Fibroblast of the conjunctiva (primary cell): ENCODE measurements at places on chromosomes 5 and 9.
A peak's percentile ranks its signal among the peaks of the same experiment; 100 is the strongest.

GRCh38 chr9:16505199-16505598 lies 365.3 kb downstream of the BNC2 start:
- no peak for DNase-seq

DNA sequence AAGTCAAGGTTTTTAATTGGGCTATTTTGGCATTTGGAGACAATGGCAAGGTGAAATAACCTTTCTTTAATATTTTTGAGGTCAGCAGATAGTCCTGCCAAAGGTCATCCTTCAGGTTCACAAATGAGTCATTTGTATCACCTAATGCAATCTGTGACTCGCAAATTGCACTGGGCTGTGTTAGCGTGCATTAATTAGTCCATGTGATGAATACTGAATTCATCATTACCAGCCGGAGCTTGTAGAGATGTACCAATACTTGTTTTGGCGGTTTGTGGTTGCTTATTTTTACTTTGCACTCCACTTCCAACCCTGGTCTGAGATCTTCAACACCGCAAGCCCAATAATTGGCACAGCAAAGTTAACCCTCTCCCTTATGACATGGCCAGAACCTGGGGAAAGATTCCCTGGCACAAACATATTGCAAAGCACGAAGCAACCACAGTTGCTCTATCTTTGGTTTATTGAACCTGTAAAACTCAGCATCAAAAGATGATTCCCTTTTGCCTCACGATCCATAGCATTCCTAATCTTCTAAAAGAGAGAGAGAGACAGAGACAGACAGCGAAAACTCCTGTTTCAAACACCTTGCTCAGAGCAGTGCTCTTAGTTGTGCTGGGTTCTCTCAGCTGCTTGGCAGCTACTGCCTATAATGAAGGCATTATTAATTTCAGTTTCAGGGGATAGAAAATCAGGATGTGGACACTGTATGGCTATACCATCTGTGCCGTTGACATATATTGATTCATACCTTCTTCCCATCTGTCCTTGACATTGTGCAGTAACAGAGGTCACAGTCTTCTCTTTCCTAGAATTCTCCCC lies 178.1 kb downstream of the EBF1 start:
- no peak for DNase-seq

GRCh38 chr5:169341556-169341955 lies 40.6 kb upstream of the SLIT3 start:
- no peak for DNase-seq

- DNase-seq = no peak
Observed at GRCh38 chr9:34363619-34364351, 12.9 kb downstream of the MYORG start.

DNA sequence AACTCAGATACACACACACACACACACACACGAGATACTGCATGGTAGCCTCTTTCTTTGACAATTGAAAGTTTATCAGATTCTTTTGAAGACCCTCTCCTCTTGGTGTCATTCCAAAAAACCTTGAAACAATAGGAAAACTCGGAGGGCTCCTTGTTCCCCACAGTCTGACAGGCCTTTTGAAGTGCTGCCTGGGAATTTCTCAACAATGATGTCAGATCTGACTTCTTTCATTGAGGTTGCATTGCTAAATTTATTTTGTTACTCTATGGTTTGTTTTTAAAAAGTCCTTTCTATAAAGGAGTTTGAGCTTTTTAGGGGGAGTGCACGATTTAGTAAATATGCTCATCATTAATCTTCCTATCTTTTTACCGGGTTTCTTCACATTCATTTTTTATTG lies 583.9 kb downstream of the SEMA5A start:
- no peak for DNase-seq

DNA sequence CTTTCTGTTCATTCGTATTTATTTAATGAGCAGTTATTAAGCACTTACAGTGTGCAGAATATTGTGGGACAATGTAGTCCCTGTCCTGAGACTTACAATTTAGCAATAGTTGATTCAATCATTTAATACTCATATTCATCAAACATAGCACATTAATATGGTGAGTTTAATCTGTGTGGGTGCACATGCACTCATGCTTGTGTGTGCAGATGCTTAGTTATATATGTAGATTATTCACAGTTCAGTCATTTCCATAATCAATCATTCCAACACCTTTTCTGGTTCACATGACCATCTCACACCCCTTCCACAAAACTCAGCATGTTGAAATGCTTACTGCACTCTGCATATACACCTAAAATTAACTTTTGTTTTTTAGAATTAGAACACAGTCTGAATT lies 321.6 kb upstream of the RFX3 start:
- DNase-seq = no peak

DNA sequence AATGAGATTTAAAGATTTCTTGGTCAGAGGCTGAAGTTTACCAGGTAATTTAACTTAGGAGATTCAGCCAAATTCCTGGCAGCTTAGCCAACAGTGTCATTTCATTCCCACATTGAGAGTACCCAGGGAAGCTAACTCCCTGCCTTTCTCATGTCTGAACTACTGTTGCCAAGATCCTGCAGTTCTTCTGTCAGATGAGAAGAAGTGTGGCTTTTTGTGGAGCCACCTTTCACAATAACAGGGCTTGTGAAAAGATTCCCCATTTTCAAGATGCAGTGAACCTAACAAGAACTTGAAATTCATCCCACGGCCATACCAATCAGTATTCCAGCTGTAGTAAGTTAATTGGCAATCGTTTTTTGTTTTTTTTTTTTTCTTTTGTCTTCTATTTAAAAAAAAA lies 176.4 kb downstream of the XRCC4 start:
- DNase-seq = no peak

GRCh38 chr9:134971696-134972095 lies 54.0 kb upstream of the FCN1 start:
- DNase-seq = no peak

DNA sequence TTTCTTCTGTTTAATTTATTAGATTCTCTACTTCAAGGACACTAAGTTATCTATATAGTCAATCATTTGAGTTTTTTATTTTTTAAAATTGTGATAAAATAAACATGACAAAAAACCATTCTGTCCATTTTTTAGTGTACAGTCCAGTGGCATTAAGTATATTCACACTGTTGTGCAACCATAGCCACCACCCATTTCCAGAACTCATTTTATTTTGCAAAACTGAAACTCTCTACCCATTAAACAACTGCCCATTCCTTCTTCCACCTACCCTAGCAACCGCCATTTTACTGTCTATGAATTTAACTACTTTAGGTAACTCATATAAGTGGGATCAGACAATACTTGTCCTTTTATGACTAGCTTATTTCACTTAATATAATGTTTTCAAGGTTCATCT lies 275.6 kb downstream of the SH3GL2 start:
- no peak for DNase-seq

GRCh38 chr9:19232823-19233194 lies 2.3 kb downstream of the DENND4C start:
- peak; percentile 47 for DNase-seq

- DNase-seq = no peak
Observed at GRCh38 chr9:37332578-37332977, 89.9 kb upstream of the GRHPR start.

DNA sequence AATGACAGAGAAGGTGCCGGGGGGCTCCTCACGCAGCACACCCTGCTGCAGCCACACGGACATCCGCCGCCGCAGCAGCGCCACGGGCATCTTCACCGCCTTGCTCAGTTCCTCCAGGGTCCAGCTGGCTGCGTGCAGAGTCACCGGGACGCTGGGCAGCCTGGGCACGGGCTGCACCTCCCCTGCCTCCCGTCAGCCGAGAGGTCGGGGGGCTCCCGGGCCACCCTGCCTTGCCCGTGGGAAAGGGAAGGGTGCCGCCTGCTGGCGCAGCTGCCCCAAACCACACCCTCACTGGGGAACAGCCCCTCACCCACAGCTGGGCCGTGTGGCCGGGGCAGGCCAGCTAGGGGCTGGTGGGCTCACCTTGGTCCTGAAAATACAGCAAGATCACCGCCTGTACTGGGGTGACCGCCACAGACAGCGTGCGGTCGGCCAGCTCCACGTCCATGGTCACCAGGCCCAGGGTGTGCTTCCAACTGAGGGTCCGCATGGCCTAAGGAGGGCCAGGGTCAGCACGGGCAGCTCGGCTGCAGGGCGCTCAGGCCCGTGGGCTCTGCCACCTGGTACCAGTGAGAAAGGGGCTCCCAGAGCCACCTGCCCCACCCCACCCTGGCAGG lies 3.6 kb upstream of the TMEM210 start:
- DNase-seq = no peak

GRCh38 chr5:35365758-35366157 lies 135.5 kb upstream of the PRLR start:
- DNase-seq = no peak

DNA sequence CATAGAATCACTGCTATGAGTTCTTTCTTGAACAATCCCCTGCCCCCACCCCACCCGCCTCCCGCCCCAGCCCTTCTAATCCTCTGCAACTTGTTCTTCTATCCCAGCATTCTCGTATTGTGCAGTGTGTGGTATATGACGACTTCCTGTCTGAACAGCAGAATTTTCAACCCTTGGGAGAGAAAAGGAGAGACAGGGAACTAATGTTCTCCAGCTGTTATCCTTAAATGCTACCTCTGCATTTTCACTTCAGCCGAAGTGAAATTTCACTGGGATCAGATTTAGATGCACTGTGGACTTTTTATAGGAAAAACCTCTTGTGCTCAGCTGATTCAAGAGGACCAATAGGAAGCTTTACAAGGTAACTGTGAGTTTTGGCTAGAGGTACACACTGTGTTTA lies 2.2 kb downstream of the FBXL7 start:
- no peak for DNase-seq

DNA sequence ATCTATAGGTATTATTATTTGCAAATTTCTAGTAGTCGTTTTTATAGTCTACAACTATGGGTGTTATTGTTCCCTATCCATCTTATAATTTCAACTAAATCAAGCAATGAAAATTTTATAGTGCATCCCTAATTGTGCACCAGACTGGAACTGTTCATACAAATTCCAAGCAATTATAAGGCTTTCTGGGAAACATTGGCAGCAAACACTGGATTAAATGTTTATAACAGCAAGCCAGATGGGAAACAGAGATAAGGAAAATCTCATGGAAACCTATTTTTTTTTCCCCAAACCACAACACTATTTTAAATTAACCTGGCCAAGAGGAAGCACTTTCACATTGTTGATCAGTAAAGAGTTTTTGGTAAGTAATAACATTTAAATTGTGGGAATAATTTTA lies 524.3 kb downstream of the RASEF start:
- DNase-seq = no peak

DNA sequence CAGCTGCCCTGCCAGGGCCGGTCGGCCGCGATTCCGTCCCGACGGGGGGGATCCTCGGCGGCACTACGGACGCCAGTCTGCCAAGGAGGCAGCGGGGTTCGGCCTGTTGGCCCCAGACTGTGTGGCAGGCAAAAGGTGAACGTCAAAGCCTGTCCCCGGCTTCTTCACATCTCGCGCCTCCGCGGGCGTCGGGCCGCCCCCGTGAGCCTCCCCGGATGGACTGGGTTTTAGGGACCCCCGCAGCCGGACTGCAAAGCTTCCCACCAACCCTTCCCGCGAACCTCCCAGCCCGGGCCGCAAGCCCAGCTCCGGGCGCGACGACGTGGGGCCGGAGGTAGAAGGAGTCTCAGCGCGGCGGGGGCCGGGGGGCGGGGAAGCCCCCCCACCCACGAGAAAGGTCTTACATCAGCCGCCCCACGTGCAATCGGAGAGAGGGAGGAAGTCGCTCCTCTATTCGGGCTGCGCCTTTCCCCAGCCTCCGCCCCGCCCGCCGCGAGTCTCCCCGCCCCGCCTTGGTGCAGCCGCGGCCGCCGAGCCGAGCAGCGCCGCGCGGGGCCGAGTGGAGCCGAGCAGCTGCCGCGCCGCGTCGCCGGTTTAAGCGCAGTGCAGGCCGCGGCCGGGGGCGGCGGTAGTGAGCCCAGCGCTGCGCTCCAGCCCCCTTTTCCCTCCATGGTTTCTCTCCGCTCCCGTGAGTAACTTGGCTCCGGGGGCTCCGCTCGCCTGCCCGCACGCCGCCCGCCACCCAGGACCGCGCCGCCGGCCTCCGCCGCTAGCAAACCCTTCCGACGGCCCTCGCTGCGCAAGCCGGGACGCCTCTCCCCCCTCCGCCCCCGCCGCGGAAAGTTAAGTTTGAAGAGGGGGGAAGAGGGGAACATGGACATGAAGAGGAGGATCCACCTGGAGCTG lies at the start of gene ANP32B:
ANP32B (plus strand) TSS at position 659 of the 906 bp plus-strand sequence; CDS start at position 874, 215 bp downstream.
- peak; percentile 90 for DNase-seq

- no peak for DNase-seq
Observed at GRCh38 chr9:137167747-137168572, 1.9 kb downstream of the LRRC26 start.

GRCh38 chr5:66207800-66208561 lies 63.9 kb downstream of the SREK1 start:
- no peak for DNase-seq

- DNase-seq = no peak
Observed at GRCh38 chr9:96877269-96877668, 23.0 kb upstream of the ZNF782 start.

DNA sequence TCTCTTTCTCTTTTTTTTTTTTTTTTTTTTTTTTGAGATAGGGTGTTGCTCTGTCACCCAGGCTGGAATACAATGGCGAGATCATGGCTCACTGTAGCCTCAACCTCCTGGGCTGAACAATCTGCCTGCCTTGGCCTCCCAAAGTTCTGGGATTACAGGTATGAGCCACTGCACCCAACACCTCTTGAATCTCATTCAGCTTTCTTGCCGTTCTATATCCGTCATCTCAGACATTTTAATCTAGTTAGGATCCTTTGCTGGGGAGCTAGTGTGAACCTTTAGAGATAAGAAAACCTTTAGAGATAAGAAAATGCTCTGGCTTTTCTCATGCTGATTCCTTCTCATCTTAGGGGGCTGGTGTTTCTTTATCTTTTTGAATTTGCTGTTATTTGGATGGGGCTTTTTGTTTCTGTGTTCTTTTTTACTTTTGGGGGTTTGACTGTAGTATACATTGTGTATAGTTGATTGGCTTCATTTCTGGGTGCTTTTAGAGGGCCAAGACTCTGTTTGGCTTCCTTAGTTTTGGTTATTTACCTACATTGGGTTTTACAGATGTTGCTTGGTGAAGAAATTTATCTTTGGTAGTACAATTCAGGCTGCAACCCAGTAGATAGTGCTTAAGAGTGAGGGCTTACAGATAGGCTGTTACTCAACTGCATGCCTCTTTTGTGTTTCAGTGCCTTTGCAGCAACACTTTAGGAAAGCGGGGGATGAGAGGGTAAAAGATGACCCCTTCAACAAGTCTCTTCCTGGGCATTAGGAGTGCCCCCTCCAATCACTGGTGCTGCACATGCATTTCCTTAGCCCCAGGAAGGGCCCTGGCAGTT lies 41.9 kb upstream of the SLC36A1 start:
- no peak for DNase-seq
